Stimulated activated CD4-positive, alpha-beta T cell treated with anti-CD3 and anti-CD28 coated beads, TNF-alpha, amount 100 ng/mL, for 1 hour (primary cell): ENCODE measurements at places on chromosomes 7 and 10.

DNA sequence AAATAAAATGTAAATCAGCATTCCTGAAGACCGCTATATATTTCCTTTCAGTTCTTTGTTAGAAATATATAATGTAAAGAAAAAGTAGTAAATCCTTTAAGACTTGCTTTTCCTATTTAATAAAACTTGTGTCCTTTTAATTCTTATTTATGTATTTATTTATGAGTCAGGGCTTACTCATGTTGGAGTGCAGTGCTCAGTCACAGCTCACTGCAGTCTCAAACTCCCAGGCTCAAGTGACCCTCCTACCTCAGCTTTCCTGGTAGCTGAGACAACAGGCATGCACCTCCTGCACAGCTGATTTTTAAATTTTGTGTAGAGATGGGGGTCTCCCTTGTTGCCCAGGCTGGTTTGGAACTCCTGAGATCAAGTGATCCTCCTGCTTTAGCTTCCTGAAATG is 724.5 kb downstream of the ANKRD7 start:
- DNase-seq = no peak

DNA sequence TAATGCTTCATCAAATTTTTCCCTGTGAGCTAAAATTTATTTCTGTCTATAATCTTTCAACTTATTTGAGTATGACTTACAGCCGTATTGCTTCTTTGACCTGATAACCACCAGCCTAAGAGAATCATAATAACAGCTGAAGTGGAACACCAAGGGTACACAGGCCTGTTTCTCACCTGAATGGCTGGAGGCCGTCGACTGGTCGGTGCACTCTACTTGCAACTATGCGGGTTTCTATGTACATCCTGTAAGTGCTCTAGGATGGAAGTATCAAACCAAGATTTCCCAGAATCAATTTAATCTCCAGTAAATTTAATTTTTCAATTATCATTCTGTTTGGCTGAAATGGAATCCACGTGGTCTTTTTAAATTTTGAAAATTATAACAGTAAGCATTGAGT is 504.8 kb upstream of the PHF14 start:
- no peak for DNase-seq

GRCh38 chr7:92639213-92639896 is 49.2 kb upstream of the FAM133B start:
- no peak for DNase-seq

DNA sequence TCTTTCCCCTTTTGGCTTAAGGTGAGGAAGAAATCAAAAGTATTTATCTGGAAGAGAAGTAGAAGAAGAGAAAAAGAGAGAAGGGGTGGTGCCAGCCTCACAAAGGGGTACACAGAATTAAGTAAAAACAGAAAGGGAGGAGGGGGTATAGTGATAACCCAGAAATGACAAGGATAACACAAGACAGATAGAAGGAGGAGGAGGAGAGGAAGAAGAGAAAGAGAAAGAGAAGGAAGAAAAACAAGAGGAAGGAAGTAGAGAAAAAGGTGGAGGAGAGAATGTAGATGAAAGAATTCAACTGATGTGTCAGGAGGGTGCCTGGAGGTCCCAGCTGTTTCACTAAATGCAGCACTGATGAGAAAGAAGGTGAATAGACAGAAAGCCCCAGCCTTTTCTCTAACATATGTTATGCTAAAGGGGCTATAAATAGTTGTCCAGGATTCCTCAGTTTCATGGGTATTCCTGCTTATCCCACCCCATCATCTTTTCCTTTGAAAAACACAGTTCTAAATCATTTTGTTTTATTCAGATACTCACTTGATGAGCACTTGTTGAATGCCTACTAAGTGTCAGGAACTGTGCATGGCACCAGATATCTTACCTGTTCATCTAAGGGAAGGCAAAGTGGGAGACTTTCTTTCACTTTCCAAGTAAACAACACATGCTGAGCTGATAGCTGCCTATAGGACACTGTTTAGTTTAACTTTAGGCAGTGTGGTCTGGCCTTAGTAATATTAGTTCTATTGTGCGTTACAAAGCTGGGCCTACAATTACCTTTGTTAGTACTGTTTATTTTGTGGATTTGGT is 8.0 kb downstream of the SEMA3E start:
- DNase-seq = no peak

- DNase-seq = no peak
These were observed 235.3 kb downstream of the PHF14 start for GRCh38 chr7:11208883-11209465.

DNA sequence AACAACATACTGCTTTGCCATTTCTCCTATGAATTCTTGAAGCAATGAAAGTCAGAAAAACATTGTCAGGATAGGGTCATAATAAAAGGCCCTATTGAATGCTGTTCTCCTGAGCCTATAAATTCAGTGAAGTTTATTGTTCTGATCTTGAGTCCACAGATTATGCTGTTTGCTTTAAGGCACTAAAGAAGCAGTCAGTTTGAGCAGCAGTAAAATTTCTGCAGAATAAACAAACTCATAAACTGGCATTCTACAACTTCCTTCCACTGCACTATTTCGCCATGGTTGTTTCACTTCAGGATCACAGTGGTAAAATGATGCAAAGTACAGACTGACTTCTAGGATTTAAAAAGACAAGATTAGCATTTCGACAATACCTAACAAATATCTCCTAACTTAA is 503.2 kb downstream of the SH2D4B start:
- no peak for DNase-seq

GRCh38 chr10:78039743-78040142 is 6.1 kb downstream of the RPS24 start:
- no peak for DNase-seq

DNA sequence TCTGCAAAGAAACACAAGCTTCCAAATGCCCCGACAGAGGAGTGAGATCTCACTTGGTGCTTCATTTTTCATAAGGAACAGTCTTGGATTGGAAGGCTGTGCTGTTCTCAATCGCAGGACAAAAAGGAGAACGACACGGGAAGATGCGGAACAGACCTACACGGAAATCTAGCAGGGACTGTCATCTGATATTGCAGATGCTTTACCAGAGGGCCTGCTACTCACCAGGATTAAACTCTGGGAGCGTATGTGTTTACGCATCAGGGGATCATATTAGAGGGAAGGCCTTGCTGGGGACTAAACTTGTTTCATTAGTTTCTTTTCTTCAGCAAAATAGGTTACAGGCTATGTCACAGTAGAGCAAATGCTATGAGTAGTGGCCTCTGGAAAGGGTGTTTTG is 82.8 kb upstream of the EEPD1 start:
- no peak for DNase-seq

DNA sequence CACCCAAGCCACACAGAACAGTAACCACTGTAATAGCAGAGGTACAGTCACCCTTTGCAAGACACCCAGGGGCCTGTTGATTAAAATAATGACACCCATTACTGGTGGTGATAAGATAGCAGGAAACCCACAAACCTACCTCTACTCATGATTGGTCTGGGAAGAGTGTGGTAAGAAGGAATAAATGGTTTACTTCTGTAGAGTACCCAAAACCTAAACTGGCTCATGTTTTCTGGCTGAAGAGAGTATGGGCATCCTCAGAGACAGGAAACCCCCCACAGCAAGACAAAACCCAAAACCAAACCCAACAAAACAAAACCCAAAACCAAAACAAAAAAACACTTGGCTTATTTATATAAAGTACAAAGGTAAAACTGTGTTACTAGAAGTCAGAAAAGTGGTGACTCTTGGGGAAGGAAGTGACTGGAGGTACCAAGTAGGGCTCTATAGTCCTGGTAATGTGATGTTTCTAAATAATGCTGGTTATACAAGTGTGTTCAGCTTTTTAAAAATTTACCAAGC is 15.5 kb upstream of the DNAJB12 start:
- no peak for DNase-seq

DNA sequence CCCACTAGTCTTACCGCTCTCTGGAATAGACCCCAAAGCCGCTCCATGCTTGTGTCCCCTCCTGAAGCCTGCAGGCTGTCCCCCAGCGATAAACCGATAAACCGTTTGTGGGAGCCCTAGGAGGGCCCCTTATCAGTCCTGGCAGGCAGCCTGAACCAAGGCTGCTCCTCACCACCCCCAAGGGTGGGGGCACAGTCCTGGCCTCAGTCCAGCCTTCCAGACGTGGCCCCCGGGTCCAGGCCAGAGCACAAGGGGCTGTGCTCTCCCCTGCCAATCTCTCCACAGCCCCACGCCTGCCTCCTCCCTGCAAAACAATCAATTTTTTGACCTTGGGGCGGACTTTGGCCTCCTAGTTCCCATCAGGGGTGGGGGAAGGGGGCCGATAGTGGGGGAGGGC is at the start of gene TFR2:
TSS of gene TFR2 (minus strand) at position 90 of the 397 bp plus-strand sequence. CDS start at position 47, 43 bp downstream.
- DNase-seq = no peak

GRCh38 chr10:63258920-63259678 is 126.0 kb downstream of the NRBF2 start:
- no peak for DNase-seq

GRCh38 chr7:75658802-75659201 is 79.9 kb downstream of the HIP1 start:
- DNase-seq = no peak

GRCh38 chr7:43392638-43393330 is 190.1 kb upstream of the STK17A start:
- no peak for DNase-seq

- no peak for DNase-seq
These were observed 15.4 kb downstream of the YWHAG start for GRCh38 chr7:76343294-76343930.

DNA sequence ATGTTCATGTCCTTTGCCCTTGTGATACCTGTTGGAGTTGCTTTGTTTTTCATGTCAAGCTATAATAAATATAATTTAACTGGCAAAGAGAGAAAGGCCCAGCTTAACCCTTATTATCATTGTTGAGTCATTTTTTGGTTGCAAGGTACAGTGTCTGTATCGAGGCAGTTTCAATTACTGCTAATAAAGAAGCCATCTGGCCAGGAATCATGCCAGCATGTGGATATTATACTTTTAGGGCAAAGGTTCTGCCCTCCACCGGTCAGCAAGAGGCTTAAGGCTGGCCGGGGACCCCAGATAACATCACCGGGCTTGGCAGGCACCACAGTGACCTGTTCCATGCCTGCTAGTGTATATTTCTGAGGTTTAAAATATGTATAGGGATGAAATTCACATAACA is 9.0 kb upstream of the CYP3A4 start:
- no peak for DNase-seq

GRCh38 chr10:113959383-113959760 is 84.3 kb upstream of the ADRB1 start:
- DNase-seq = no peak

DNA sequence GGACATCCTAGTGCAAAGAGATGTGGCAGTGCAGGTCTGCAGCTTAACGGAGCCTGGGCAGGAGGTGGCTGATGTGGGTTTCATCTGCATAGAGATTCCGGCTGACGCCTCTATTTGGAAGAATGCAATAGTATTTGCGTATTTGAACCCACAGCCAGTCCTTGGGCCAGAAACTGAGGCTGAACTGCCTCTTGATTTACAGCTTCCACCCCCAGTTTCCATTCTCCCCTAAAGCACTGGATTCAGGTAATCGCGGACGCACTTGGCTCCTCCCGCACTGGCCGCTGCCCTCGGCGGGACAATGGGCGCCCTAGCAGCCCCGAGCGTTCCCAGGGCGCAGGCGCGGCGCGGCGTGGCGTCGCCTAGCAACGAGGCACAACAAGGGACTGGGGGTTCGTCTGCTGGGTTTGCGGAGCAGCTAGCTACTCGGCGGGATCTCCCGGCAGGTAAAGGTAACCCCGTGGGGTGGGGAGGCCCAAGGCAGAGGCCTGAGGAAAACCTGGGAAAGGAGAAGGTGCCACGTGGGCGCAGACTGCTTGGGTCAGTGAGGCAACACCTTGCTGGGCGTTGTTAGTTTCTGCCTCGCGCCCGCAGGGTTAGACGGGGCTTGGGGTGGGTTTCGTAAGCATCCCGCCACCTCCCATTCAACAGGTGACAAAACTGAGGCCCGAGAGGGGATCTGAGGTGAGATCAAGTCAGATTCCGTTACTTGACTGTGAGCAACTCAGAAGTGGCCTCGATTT is at the start of gene ARMC3:
TSS of gene ARMC3 (plus strand) at position 393 of the 743 bp plus-strand sequence. CDS start 3,944 bp downstream, outside the sequence.
- DNase-seq = peak; percentile 15

DNA sequence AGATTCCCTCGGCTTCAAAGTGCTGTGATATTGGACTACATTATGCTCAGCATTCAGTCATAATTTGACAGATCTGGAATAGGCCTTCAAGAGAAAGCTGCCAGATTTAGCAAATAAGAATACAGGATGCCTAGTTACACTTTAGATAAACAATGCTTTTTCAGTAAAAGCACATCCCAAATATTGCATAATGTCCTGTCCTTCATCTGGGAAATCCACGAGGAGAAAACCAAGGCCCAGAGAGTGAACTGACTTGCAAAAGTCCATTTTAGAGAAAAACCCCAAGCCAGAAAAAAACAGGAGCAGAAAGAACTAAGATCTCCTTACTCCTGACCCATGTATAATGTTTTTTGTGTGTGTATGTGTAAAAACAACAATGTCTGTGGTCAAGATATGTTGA is 12.0 kb upstream of the BLNK start:
- no peak for DNase-seq

DNA sequence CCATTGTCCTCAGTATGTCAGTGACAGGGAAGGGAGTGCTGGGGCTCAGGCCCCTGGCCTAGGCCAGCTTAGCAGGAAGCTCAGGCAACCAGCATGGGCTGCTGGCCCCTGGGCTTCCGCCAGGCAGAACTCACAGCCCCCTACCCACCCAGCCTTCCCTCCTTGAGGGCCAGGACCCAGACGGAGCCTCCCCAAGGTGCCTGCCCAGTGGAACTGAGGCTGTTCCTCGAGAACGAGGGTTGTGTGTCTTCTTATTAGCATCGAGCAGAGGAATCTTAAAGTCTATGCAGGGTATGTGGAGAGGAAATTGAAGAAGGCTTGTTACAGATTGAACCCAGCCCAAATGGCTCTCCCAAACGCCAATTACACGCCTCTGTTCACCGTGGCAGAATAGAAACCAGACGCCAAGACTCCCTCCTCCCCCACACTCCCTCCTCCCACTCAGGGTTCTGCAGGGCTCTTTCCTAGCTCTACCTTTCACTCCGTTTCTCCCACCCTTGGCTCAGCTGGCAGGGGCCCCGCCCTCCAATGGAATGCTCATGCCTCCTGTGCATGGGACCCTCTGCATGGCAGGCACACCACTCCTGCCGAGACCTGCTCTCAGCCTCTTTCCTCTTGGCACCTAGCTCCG is 134.4 kb downstream of the ZMIZ1 start:
- no peak for DNase-seq

DNA sequence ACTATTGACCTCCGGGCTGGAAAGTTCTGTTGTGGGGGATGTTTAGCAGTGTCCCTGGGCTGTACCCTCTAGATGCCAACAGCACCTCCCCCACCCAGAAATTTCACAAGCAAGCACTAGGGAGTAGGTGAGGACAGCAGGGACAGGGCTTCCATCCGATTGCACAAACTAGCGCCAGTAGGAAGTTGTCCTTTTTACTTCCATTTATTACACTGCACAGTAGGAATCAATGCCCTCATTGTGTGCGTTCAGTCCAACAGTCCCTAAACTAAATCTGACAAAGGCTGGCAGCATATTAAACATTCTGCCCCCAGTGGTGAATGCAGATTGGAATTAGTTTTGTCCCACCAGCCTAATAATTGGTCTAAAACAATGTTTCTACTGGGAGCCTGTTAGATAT is 6.4 kb upstream of the SOSTDC1 start:
- DNase-seq = no peak

- no peak for DNase-seq
These were observed 19.6 kb downstream of the ASAH2 start for GRCh38 chr10:50231515-50232260.
